ENCODE measurements at places on chromosomes 13 and 19. TPM values are rescaled to one million over a fixed set of nuclear protein-coding genes. Genes with fewer than 3 reads are reported as not detected.

GRCh38 chr13:46307554-46307953 lies 79.5 kb downstream of the RUBCNL start:
- no peak for DNase-seq

DNA sequence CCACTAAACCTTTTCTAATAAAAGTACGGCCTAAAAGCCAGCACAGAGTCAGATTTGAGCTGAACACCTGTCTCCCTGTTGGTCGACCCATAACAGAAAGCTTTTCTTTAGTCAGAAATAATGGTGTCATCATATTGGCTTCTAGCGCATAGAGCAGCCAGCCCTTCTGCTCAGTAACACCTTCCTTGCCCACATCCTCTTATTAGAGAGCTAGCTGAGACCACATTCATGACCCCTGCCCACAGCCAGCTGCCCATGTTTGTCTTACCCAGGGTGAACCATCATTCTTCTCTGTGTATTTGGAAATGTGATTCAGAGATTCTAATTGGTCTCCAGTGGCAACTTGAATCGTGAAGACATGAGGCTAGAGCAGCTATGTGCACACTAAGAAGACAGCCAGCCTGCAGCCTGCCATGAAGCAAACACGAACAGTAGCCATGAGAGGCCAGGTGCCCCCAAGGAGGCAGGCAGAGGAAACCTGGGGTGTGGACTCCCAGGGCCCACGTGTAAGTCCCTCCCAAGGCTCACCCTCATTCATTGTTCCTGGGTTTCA lies 82.3 kb upstream of the PDCD5 start:
- no peak for DNase-seq

GRCh38 chr19:38556521-38557174 lies 61.1 kb downstream of the MAP4K1 start:
- no peak for DNase-seq

- no peak for DNase-seq
These were observed 7.1 kb upstream of the LILRA5 start for GRCh38 chr19:54319892-54320670.

DNA sequence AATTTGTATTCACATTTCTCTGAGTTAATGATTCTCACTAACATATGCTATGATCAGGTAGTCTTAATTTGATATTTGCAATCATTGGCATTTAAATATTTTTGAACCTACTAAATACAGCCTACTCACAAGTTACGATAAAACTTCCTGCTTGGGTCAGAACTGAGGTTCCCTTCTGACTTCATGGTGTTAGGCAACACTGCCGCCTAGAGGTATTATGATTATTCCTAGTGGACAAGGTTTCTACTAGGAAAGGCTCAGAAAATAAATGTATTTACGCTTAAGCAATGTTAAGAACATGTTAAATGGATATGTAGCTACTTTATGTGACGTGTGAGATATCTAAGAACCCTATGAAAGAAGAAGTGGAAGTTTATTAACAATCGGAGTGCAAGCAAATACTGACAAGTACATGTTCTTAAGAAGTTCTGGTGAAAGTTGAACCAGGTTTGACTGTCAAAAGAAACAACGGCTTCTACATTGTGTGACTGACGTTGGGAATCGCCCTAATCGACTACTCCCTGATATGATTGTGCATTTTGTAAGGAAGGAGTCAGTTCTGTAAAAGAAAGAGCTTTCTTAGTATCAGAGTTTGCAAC lies 1395.8 kb downstream of the SLITRK5 start:
- DNase-seq: no peak

DNA sequence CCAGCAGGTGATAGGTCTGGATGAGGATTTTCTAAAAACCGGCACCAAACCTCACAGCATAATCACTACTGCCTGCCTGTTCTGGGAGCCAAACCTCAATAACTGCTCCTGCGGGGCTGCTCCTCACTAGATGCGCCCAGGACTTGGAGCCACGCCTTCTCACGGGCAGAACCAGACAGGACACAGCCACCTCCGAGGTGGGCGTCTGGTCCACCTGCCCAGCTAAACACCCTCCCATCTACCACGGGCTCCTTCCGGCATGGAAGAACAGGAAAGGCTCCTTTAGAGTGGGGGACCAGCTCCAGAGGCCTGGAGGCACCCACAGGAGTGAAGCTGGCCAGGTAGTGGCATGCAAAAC lies 73.5 kb downstream of the PEPD start:
- no peak for DNase-seq

DNA sequence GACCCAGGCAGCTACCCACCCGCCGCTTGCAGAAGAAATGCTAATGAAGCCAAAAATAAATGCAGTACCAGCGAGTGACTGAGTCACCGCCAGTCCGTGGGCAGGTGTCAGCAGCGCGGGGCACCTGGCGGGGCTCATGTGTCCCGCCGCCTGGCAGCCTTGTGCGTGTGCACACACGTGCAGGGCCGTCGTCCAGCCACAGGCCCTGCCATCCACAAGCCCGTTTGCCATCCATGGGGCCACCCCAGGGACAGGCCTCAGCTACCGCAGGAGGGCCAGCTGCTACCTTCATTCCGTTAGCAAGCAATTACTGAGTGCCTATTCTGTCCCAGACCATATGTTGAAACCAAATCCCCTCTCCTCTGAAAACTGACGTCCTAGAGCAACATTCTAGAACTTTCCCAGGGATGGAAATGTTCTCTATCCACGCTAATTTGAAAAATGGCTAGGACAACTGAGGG lies 20.5 kb downstream of the NCAN start:
- DNase-seq: no peak

DNA sequence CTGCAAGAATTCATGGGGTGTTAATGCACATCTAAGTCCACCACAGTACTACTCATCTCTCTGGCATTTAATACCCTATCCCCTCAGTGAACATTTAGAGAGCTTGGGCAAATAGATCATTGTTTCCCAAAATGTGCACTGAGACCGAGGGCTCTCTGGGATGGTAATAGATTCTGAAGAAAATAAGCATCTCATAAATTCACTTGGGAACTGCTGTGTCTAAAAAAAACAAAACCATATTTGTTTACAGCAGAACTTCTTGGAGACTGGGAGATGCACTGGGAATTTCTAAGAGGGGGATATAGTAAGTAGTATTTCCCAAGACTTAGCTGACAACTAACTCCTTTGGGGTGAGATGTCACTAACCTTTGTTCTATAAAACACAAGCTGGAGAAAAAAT lies 58.4 kb downstream of the ENOX1 start:
- no peak for DNase-seq

DNA sequence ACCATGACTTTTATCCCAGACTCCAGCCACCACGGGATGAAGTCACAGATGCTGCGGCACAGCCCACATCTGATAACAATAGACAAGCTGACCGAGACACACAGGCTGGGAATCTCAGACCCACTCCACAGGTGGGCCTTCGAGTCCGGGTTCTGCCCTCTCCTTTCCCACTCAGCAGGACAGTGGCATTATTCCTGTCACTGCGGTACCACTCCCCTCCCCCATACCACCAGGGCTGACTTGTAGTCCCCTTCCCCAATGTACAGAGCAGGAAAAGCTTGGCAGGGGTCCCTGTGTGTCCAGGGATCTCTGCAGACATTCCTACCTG lies 179 bp upstream of the AMER2 start:
- DNase-seq: no peak

GRCh38 chr19:31664997-31665396 lies 315.8 kb upstream of the TSHZ3 start:
- no peak for DNase-seq

GRCh38 chr19:11377237-11377636 lies 2.8 kb downstream of the SWSAP1 start:
- DNase-seq: no peak

DNA sequence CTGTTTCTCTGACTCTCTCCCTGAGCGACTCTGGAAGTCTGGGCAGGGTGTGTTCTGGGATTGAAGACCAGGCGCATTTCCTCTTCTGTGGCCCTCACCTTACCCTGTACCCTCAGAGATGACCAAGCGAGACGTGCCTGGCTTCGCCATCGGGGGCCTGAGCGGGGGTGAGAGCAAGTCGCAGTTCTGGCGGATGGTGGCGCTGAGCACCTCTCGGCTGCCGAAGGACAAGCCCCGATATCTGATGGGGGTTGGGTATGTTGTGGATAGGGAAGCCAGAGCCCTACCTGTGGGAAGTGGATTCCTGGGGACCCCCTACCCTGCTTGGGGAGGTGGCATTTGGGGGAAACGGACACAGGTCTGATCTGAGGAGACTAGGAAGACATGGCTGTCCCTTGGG lies 5.8 kb upstream of the DNM2 start:
- DNase-seq: no peak

GRCh38 chr19:10069046-10069445 lies 17.1 kb upstream of the SHFL start:
- DNase-seq: no peak

GRCh38 chr13:89660752-89661151 lies 1686.7 kb upstream of the MIR17HG start:
- DNase-seq: no peak

- no peak for DNase-seq
These were observed 43.5 kb downstream of the GGACT start for GRCh38 chr13:100544866-100545683.

GRCh38 chr13:93356469-93356868 lies 129.9 kb downstream of the GPC6 start:
- no peak for DNase-seq

DNA sequence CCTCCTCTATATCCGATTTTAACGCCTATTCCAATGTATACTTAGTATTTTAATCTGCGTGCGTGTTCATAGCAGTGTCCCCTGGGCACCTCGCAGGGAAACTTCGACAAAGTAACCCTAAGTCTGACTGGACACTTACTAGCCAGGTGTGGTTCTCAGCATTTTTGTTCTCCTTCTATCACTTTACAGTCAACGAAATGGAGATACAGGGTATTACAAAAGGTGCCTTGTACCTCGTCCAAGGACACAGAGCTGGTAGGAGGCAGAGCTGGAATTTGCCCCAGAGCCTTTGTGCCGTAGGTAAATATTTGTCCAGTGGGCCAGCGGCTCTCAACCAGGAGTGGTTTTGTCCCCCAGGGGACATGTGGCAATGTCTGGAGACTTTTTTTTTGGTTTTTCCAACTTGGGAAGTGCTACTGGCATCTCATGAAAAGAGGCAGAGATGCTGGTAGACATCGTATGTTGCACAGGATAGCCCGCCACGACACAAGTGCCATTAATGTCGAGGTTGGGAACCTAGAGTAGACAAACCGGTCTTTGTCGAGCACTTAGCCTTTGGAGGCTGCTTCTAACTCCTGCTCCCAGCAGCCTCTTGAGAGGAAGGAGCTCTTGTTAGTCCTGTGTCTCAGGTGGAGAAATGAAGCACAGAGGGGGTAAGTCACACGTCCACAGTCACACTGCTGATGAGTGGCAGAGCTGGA lies 1.1 kb downstream of the ZNF444 start:
- no peak for DNase-seq

SIGLECL1 gene
- total RNA-seq: not detected

TRPM4 gene
- 9.8 TPM for total RNA-seq

DPF1 gene
- 1.3 TPM for total RNA-seq

NUDT15 gene
- total RNA-seq: 25.3 TPM

SLC6A16 gene
- 0.13 TPM for total RNA-seq

FCAR gene
- not detected for total RNA-seq

CFAP97D2 gene
- total RNA-seq: not detected

COX6B2 gene
- not detected for total RNA-seq

PSG2 gene
- total RNA-seq: not detected

PRODH2 gene
- not detected for total RNA-seq

SLITRK1 gene
- not detected for total RNA-seq

PSG7 gene
- total RNA-seq: not detected

ZNF526 gene
- total RNA-seq: 8.0 TPM
